ENCODE measurements at places on chromosomes 5 and 9.

- no peaks in the 10 kb centered on the region for H3K36me3 ChIP-seq
- no peaks in the 10 kb centered on the region for H3K27me3 ChIP-seq
- no peaks in the 10 kb centered on the region for H3K4me1 ChIP-seq
- DNase-seq, result no peak
- H3K4me3 ChIP-seq, result no peak overlapping the region
- H3K27ac ChIP-seq, result no peak overlapping the region
Observed at GRCh38 chr5:174376726-174377373, 331.3 kb downstream of the NSG2 start.

- H3K27me3 ChIP-seq, result no peaks in the 10 kb centered on the region
- no peak overlapping the region for H3K27ac ChIP-seq
- H3K36me3 ChIP-seq, result peaks cover 3% of the 10 kb centered on the region
- DNase-seq, result no peak
- no peaks in the 10 kb centered on the region for H3K4me1 ChIP-seq
Observed at GRCh38 chr9:7790022-7790818, 9.4 kb downstream of the DMAC1 start.

GRCh38 chr5:43068037-43068436 is 27.9 kb upstream of the ANXA2R start:
- H3K4me3 ChIP-seq, result peak overlapping the region; percentile 19
- H3K36me3 ChIP-seq, result no peaks in the 10 kb centered on the region
- H3K4me1 ChIP-seq, result no peaks in the 10 kb centered on the region

DNA sequence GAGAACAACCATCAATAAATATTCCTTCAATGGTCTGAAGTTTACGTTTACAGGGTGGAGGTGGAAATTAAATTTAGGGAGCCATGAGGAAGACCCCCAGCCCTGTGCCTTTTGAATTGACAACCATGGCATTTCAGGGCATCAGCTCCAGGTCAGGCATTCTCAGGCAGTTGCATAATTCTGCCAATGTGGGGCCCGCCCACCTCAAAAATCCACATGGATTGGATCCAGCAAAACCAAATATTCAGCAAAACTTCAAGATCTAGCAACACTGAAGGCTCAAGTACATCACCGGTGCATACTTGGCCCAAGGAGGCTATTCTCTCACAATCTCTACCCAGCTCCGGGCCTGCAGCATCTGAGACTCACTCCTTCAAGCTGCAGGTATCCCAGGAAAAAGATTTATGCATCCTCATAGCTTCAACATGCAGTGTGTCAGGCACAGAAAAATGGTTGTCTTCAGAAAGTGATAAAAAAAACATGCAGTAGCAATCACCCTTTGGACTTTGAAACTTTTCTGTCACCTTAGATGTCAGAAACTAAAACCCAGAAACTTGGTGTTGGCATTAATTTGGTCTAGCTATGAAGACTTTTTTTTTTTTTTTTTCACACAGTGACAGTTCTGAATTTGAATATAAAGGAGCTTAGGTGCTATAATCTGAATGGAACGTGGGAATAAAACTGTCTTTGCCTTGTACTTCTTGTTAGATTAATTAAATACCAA is 21.4 kb upstream of the ANXA2R start:
- no peaks in the 10 kb centered on the region for H3K27me3 ChIP-seq
- no peak overlapping the region for H3K27ac ChIP-seq
- H3K4me3 ChIP-seq, result no peak overlapping the region
- no peaks in the 10 kb centered on the region for H3K36me3 ChIP-seq
- DNase-seq, result no peak

GRCh38 chr5:3590967-3591900 is 4.4 kb upstream of the IRX1 start:
- no peak overlapping the region for H3K4me3 ChIP-seq
- H3K27me3 ChIP-seq, result no peaks in the 10 kb centered on the region
- no peak for DNase-seq
